Activated naive CD4-positive, alpha-beta T cell treated with anti-CD3 and anti-CD28 coated beads for 36 hours (primary cell): ENCODE measurements at places on chromosomes 3 and 15. TPM values are rescaled to one million over a fixed set of nuclear protein-coding genes. Genes with fewer than 3 reads are reported as not detected.

COL6A5 gene
- not detected for total RNA-seq

DNAJC19 gene
- total RNA-seq = 72.2 TPM

UPK1B gene
- total RNA-seq = 0.21 TPM

DUOXA2 gene
- not detected for total RNA-seq

ZNF662 gene
- total RNA-seq = 1.5 TPM

APOD gene
- not detected for total RNA-seq

ATP13A5 gene
- not detected for total RNA-seq

SPINT1 gene
- 4.7 TPM for total RNA-seq

SLC28A2 gene
- not detected for total RNA-seq

TMA7 gene
- total RNA-seq = 319 TPM

IQCF5 gene
- total RNA-seq = not detected

RTP1 gene
- not detected for total RNA-seq

NMNAT3 gene
- 6.2 TPM for total RNA-seq

REC114 gene
- total RNA-seq = not detected

SLC22A14 gene
- not detected for total RNA-seq

VIPR1 gene
- total RNA-seq = 8.4 TPM

SERF2 gene
- total RNA-seq = 781 TPM
